NCI-H1694 treated with DMSO at 0.1 percent for 48 hours (cell line): ENCODE measurements at places on chromosomes 11 and 22.

DNA sequence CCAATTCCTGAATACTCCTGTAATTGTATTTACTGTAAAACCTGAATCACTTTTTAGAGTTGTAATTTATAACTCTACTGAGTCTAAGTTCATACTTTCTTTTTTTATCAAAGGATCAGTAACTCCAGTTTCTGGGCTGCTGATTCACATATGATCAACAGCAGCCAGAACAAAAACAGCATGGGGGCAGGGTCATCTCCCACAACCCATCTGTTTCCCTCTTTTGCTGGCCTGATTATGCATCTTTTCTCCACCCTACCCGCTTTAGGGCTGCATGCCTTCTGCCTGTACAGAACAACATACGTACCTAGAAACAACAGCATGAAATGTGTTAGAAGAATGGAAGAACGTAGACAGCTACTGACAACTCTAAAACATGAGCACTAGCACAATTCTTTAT lies 76.0 kb downstream of the MRTFA start:
- DNase-seq = no peak

DNA sequence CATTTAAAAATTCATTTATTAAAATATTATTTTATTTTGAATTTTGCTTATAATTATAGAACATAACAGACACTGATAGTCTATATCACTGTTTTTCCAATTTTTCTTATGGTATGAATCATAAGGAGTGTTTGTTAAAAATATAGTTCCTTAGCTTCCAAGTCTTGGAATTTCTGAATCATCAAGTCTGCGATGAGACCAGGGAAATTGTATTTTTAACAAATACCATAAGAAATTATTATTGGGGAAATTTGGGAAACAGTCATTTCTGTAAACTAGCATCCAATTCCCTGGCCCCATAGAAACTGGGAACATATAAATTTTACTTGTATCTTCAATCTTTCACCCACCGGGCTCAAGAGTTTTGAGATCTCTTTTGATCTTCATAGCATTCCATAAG lies 38.0 kb upstream of the PICALM start:
- DNase-seq = no peak

GRCh38 chr11:30023074-30023473 lies 6.2 kb upstream of the KCNA4 start:
- no peak for DNase-seq

DNA sequence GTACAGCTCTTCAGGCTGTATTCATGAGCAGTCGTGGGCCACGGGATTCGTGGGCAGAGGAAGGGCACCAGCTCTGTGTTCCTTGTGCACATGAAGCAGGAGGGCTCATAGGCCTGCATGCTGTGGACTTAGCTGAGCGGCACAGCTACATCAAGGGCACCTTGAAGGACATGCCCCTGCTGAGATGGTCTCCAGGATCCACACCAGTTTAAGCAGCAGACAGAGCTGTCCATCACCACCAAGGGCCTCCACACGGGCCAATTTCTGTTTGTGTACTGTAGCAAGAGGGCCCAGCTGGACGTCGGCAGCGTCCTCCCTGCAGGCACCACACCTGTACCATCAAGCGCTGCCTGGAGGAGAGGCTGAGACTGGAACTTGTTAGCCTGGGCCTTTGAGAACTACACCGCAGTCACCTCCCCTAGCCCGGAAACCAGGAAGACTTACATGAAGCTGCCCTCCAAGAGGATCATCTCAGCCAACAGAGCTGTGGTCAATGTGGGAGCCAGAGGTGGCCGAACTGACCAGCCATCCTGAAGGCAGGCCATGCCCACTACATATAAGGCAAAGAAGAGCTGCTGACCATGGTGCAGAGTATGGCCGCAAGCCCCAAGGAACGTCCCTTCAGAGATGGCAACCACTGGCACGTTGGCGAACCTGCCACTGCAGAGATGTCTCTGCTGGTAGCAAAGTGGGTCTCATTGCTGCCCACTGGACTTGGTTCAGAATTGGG lies 32.7 kb upstream of the GNB1L start:
- no peak for DNase-seq

DNA sequence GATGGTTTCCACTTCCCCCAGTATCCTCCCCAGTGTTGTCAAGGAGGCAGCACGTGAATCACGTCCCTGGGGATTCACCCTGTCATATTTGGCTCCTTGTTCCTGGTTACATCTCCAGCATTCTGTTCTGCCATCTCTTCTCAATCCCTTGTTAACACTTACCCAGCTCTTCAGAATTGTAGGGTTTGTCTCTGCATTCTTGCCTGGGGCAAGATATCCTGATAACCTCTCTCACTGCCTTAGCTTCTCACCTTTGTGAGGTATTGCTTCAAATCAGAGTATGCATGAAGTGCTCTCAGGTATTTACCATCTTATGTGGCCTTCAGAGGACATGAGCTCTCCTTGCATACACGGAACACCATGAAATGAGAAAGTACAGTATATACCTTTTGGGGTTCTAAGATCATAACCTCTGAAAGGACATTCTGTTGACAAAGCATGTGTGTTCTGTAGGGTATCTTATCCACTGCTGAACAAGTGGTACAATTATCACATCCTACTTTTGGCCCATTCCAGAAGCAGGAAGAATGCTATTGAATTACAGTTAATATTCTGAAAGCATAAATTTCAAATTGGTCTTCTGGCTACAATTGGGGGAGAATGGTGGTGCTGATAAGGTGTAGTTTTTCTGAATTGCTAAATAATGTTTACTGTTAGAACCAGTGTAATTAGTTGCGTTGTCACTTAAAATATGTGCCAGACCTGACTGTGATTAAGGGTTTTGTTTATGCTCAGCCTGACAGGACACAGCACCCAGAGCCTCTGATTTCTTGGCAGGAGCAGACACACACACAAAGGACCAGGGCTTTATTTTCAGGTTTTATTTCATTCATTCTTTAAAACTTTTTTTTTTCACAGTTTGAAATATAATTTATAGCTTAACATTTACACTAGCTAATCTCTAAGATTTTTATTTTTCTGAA lies 32.7 kb downstream of the VSTM5 start:
- no peak for DNase-seq

GRCh38 chr11:94134651-94135512 lies 6.2 kb downstream of the PANX1 start:
- no peak for DNase-seq

- peak; percentile 6 for DNase-seq
Measured at GRCh38 chr11:6419009-6419631, at the start of gene APBB1. Gene APBB1, minus strand, starts transcription at chr11:6419094. Its CDS starts 7,747 bp downstream, at chr11:6411347.

DNA sequence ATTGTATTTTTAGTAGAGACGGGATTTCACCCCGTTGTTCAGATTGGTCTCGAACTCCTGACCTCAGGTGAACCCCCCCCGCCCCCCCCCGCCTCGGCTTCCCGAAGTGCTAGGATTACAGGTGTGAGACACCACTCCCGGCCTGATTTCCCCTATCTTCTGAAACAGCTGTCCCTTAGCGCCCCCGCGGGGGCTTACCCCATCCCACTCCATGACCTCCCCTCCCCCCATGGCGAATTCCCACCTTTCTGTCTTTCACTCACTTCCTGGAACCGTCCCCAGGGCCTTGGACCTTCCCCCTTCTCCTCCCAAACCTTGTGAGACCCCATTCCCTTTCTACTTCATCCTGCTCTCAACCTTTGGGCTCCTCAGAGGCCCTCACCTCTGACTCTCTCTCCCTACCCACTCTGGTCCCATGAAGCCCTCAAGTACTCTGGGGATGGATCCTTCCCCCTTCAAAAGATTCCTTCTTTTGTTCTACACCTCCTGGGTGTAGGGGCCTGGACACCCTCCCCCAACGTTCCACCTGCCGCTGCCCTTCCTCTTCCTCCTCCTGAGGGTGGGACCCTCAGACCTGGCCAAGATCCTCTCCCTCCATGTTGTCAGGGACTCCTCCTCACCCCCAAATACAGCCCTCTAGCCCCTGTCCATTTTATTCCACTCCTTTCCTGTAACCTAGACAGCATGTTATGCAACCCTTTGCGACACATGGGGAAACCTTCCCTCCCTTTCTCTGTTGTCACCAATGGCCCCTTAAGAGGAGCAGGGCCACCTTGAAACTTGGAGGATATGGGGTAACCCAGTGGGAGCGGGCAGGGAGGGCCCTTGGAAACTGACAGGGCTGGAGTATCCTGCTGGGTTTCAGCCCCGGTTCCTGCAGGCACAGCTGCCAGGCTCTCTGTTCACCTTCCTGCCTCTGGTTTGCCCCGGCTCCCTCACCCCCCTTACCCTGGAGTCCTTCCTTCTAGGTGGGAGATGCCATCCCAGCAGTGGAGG lies 1.1 kb downstream of the PRDX5 start:
- no peak for DNase-seq

GRCh38 chr22:19974935-19975706 lies 33.5 kb upstream of the TXNRD2 start:
- no peak for DNase-seq

GRCh38 chr11:106503901-106504300 lies 426.4 kb downstream of the AASDHPPT start:
- DNase-seq = no peak

DNA sequence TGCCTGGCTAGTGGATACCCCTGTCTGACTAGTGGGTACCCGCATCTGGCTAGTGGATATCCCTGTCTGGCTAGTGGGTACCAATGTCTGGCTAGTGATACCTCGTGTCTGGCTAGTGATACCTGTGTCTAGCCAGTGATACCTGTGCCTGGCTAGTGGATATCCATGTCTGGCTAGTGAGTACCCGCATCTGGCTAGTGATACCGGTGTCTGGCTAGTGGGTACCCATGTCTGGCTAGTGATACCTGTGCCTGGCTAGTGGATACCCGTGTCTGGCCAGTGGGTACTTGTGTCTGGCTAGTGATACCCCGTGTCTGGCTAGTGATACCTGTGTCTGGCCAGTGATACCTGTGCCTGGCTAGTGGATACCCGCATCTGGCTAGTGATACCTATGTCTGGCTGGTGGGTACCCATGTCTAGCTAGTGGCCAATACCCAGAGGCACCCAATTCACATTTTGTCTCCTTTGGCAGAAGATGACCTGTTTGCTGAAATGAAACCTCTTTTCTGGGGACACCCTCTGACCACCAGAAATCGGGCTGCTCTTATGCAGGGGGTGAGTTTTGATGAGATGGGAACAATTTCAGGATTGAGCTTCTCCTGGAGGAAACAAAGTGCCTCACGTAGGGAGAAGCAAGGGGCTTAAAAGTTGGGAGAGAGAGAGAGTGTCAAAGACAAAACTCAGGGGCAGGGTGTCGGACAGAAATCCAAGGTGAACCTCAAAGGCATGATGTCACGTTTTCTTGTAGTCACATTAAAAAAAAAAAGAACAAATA lies 63.4 kb downstream of the SMIM38 start:
- no peak for DNase-seq

GRCh38 chr22:46484861-46485595 lies 52.4 kb downstream of the CELSR1 start:
- no peak for DNase-seq

DNA sequence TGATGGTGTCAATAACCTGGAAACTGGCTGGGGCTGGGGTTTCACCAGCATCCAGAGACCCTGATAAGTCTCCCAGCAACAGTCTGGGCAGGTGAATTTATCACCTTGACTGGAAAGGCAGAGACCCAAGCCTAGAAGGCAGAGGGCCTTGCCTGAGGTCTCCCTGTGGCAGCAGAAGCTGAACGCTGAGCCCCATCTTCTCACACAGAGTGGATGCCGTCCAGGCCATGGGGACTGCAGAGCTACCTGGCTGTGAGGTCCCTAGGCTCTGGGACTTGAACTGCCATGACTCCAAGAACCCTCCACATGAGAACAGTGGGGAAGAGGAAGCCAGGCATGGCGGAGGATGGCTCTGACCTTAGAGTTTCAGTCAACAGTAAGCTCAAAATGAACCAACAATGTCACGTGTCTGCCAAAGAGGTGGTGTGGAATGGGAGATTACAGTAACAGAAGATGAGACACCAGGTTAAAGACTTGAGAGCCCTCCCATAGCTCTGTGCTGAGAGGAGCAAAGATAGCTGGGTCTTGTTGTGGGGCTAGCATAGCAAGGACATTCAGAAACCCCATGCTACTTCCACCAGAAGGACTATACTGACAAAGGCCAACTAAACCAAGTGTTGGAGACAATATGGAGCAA lies 79.1 kb upstream of the LINC01488 start:
- DNase-seq = no peak

GRCh38 chr11:22076271-22076930 lies 116.5 kb upstream of the ANO5 start:
- DNase-seq = no peak

DNA sequence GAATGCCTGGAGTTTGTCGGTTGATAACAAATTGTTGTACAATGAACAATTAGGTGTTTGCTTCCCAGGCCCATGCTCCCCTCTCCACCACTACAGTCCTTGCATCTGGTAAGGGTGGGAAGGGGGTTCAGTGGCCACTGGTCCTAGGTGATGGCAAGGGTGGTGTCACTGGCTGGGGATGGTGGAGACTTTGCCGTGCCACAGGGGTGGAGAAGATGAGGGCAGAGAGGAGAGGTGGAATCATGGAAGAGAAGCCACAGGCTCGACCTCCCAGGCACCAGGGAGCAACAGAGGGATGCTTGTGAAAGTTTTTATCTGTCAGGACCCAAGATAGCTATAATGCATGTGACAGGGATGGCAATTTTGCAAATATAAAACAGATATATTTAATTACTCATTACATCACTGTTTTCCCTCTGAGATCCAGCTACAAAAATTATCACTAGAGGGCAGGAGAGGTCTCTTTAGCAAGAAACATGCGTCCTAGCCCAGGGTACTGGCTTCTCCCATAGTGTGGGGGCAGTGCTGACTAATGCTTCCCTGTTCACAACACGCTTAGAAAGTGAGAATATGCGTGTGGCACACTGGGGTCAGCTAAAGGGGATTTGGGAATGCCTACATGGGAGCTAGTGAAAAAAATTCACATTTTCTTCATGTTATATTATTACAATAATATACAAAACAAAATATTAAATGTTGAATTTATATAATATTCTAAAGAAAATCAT lies 49.0 kb upstream of the AMPD3 start:
- DNase-seq = peak; percentile 78

- DNase-seq = no peak
Measured at GRCh38 chr11:44357711-44358110, 47.8 kb upstream of the ALX4 start.

DNA sequence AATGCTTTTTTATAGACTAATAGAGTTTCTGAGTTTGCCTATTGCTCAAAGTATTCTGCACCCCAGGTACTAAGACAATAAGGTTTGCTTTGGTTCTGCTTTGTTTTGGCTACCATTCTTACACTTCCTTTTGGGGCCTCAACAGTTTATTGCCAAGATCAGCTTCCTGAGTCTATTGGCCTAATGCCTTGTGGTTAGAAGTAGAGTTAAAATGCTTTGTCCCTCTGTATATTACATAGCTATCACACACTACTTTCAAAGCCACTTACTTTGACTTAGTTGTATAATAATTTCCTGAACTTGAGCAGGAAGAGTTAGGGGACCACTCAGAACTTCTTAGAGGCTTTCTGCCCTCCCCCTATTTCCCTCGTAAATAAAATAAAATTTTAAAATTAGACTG lies 96.5 kb downstream of the DLG2 start:
- DNase-seq = no peak

DNA sequence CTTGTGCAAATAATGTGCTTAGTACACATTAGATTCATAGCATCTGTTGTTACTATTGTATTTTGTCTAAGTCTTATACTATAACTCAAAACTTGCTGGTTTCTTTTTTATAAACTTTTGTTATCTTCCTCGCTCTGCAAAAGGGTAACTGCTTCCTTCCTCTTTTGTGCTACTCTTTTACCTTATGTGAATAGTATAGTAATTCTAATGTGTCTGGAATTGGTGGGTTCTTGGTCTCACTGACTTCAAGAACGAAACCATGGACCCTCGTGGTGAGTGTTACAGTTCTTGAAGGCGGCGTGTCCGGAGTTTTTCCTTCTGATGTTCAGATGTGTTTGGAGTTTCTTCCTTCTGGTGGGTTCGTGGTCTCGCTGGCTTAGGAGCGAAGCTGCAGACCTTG lies 563.1 kb upstream of the LUZP2 start:
- no peak for DNase-seq
